Stomach (tissue), 19 donors: ENCODE measurements at places on chromosomes 2 and 18. TPM values are rescaled to one million over a fixed set of nuclear protein-coding genes. Genes with fewer than 3 reads are reported as not detected.

RASGRP3 gene
- 6.3 TPM for polyA plus RNA-seq

MPV17 gene
- polyA plus RNA-seq = 84.0 TPM

TPGS2 gene
- 44.0 TPM for polyA plus RNA-seq

FRZB gene
- 0.76 TPM for polyA plus RNA-seq

FIGN gene
- polyA plus RNA-seq = 0.33 TPM

CIB4 gene
- polyA plus RNA-seq = not detected

FOXI3 gene
- not detected for polyA plus RNA-seq

TXNDC2 gene
- polyA plus RNA-seq = not detected

SERPINB4 gene
- polyA plus RNA-seq = 3.8 TPM

MBOAT2 gene
- 2.2 TPM for polyA plus RNA-seq

FTCDNL1 gene
- 0.31 TPM for polyA plus RNA-seq

ANKRD44 gene
- 1.8 TPM for polyA plus RNA-seq
